ENCODE measurements at places on chromosomes 13 and 19.

GRCh38 chr13:84405286-84405685, 523.0 kb upstream of the SLITRK1 start:
- no peak for DNase-seq

DNA sequence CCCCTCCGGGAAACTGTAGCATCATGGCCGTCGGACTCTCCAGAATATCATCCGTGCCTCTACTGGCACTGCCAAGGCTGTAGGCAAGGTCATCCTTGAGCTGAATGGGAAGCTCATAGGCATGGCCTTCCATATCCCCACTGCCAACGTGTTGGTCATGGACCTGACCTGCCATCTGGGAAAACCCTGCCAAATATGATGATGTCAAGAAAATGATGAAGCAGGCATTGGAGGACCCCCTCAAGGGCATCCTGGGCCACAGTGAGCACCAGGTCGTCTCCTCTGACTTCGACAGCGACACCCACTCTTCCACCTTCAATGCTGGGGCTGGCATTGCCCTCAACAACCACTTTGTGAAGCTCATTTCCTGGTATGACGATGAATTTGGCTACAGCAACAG, 41.9 kb upstream of the CALM3 start:
- DNase-seq, result no peak

DNA sequence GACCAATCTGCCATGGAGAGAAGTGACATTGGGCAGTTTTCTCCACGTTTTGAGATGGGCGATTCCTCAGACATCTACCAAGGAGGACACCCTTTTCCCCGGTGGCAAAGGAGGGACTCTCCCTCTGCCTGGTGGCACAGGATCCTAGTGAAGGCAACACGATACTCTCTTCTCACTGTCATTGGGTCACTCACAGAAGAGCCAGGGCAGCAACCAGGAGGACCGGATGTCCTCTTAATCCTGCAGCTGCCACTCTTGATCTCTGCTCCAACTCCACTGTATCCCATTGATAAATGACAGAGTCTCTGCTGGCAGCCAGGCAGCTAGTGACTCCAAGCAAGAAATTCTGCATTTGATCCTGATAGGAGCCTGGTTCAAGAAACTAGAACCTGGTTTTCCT, 42.2 kb downstream of the COL4A2 start:
- no peak for DNase-seq

DNA sequence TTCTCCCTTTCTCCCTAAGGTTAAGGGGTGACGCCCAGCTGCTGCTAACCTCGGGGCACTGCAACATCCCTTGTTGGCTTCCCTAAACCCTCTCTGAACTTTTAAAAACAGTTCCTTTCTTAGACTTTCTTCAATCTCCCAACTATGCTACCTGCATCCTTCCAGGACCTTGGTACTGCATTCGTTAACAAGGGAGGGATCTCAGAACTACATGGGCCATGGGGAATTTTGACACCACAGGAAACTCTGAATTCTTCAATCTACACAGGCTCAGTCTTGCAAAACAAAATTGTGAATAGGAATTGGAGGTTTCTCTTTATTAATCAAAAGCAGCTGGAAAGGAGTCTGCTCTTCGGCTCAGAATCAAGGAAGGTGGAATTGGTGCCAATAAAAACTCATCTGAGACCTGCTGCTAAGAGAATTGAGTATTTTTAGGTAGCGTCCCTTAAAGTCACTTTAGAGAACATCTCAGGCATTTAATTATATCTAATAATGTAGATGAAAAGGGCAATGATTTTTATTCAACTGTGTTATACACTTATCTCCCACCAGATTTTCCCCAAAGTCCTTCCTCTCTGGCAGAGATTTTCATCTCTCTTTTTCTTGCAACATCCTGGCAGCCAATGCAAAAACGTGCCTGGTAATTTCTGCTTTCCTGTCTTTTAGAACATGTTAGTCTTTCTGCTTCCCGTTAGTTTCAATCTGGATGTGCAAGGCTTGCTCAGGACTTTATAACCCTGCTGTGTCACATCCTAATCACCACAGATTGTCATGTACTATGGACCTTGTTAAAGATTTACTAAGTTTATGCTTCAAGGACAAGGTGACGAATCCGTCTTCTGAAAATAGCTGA, 69.1 kb upstream of the SLC15A1 start:
- no peak for DNase-seq

DNA sequence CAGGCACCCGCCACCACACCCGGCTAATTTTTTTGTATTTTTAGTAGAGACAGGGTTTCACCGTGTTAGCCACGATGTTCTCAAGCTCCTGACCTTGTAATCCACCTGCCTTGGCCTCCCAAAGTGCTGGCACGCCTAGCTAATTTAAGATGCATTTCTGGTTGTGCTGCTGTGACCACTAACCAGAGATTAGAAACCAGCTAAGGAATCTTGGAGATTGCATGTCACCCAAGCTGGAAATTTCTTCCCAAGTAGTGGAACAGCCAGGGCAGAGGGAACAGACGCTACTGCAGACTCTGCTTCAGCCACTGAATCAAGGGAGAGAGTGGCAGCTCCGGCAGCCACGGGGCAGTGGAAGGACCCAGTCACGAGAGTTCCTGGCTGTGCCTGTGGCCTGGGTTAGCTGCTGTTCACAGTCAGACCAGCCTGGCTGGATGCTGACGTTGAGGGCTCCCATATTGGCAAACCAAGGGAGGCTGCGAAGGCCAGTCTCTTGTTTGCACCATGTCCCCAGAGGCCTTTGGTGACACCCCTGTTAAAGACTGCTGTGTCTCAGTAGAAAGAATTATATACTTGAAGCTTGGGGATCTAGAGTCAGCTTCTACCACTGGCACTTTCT, 7.9 kb downstream of the TPM4 start:
- no peak for DNase-seq

- DNase-seq, result no peak
Observed at GRCh38 chr19:41774515-41774980, 19.2 kb downstream of the CEACAM6 start.

DNA sequence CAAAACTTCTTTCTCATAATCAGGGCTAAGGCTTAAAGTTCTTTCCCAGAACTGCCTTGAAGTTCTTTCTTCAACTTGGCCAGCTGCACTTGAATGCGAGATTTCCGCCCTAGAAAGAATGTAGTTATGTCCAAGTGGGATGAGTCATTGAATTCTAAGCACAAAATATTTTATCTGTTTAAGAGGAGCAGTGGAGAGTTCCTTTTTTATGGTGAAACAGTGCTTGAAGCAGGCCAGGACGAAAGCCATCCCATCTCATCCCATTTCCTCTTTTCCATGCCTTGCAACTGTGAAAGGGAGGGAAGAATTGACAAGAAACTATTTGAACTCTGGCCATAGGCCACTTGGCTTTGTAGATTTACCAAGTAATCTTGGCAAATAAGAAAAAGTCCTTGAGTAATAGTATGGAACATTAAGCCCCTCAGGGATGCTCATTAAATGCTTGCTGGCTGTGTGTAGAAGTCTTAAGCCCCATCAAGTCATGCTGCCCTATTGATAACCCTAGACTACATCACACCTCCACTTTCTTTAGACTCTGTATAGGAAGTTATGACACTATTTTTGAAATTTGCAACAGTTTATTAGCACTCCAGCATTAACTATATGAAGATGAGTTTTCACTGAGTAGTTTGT, 174.5 kb downstream of the KCTD12 start:
- DNase-seq, result no peak

DNA sequence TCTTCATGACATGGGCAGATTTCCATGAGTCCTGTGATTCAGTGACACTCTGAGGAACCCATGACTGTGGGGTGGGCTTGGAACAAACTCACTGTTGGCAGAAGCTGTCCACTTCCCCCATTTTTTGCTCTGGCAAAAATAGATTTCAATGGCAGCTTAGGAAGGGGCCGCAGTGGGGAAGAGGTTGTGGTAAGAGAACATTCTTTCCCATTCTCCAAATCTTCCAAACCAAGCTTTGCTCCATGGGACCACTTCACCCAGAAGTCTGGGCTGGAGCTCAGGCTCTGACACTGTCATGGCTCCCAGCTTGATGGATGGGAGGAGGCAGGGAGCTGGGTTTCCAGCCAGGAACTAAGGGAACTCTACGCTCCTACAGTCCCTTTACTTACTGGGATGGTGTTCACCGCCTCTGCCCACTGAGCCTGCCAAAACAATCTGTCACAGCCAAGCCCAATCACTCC, 24.9 kb upstream of the MEDAG start:
- no peak for DNase-seq

DNA sequence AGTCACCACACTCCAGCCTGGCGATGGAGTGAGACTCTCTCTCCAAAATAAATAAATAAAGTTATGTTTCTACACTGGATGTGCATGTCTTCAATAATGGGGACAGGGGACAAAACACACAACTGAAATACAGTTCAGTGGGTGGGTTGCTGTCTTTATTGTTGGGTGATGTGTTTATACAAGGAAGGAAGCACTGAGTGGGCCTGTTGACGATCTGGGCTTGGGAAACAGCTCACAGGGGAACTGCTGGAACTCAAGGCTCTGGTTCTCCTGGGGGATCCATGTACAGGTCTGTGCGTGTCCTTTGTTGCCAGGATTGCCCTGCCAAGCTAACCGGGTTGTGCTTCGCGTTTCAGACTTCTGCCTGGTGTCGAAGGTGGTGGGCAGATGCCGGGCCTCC, 18.9 kb downstream of the SPINT2 start:
- no peak for DNase-seq

GRCh38 chr19:46381756-46382345, 31.5 kb downstream of the CCDC8 start:
- DNase-seq, result no peak

DNA sequence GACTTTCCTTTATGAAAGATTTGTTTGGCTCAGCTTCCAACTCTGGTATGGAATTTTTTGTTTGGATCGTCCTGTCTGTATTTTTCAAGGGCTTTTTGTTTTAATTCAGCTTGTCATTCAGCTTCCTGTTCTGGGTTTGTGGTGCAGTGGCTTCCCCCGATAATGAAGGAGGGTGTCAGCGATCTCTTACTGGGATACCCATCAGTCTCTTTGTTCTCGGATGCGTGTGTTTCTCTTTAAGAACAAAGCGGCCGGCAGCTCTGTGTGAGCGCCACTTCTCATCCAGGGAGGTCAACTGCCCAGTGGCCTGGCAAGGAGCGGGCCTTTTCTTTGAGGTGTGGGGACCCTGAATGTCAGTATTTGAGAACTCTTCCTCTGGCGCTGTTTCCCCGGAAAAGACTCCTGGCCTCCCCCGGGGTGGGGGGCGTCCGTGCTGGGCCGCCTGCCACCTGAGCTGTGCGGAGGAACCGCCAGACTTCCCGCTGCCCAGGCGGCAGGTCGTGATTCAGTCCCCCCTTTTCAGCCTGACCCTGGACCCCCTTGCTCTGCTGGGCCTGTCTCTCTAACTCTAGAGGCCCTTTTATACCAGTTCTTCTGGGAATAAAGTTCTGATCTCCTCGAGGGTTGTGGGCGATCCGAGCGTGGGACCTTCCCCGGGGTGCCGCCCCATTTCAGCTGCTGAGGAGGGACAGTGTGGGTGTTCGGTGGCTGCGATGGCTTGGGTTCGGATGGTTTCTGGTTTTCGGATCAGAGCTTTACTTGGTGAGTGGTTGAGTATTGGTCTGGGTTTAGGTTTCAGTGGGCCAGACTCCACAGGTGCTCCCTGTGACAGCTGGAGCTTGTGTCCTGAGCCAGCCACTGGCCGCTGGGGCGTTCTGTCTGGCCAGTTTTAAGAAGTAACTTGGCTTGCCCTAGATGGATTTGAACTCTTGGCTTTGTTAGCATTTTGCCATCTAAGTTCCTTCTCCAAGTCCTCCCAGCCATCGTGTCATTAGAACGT, 3.4 kb downstream of the SF3A2 start:
- DNase-seq, result no peak

- DNase-seq, result no peak
Observed at GRCh38 chr19:53883231-53883661, 1.2 kb downstream of the PRKCG start.

DNA sequence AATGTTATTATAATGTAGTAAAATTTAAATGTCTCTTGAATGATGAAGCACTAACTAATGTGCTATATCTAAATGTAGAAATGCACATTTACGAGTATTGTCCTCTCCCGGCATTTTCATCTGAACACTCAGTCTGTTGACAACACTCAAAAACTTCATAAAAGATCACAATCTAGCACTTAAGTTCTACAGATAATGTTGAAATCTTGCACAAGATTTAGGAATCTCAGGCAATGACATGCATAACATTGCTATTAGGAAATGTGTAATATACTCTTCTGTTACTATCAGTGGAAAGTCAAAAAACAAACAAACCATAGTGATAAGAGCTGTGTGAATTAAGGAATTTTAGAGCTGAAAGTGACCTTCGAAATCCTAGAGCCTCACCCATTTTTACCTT, 37.5 kb upstream of the XPO4 start:
- DNase-seq, result no peak
